Stimulated activated CD4-positive, alpha-beta T cell treated with anti-CD3 and anti-CD28 coated beads, Interleukin-1b, Interleukin-23, amount 100 ng/mL, for 24 hours (primary cell): ENCODE measurements at places on chromosomes 7 and 10.

DNA sequence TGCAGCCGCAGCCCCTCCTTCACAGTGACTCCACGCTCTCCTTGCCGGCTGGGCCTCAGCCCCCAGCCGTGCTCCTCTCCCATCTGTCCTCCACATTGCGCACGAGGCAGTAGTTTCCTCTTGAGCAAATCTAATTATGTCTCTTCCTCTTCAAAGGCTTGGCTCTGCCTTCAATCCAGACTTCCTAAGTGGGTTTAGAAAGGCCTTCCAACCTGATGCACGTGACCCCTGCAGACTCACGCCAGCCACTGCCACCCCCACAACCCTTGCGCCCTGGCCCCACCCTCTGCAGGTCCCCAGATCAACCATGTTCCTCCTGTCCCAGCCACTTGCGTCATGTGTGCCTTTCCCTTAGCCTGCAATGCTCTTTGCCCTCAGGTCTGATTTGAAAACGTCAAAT lies 75.0 kb upstream of the ADAM12 start:
- no peak for DNase-seq

- DNase-seq = no peak
Observed at GRCh38 chr7:156634117-156634516, 6.5 kb upstream of the RNF32 start.

DNA sequence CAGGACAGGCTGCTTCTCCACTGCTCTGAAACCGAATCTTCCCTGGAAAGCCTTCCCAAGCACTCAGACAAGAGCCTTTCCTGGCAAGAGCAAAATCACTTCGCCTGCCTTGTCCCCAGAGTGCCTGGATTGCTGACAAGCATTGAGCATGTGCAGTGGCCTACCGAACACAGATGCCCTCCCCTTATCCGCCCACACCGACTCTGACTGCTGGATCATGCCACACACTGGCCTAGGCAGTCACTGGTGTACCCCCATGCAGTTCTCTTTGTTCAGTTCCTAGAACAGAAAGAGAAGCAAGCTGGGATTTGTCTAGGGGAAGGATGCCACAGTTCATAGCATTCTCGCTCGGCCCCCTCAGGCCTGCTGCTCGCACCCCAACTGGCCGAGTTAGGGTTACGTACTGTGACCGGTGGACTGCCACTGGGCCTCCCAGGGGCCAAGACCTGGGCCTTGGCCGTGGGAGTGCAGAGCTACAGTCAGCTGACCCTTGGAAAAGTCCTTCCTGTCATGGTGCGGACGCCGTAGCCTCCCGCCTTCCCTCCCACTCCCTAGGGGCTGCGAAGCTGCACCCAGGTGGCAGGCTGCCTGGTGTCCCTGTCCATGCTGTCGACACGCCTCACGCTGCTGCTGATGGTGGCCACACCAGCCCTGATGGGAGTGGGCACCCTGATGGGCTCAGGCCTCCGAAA lies 6.9 kb downstream of the ABCB8 start:
- no peak for DNase-seq

DNA sequence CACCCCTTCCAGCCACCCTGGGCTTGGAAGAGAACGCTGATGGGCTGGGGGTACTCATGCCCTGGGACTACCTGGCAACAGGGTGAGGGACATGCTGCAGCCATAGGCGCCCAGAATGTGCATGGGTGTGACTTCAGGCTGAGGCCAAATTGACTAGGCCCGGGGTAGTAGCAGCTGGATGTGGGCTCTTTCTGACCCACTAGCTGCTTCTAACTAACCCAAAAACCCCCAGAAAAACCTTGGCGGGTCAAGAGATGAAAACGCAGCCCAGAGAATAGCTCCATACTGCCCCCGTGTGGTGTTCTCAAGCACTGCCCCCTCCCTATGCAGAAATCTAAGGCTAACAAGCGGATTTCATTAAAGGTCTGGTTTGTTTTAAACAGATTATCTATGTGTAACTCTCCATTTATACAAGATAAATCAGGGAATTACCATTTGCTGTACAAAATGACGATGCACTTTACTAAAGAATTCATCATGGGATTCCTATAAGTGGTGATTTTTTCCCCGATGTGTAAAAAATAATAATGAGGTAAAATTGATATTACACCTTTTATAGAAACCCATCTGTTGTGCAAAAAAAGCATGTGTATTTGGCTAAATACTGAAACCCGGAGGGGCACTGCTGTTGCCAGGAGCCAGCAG lies 4.2 kb downstream of the SMARCD3 start:
- no peak for DNase-seq

- DNase-seq = no peak
Observed at GRCh38 chr10:114534571-114534981, 123.5 kb downstream of the ABLIM1 start.

GRCh38 chr7:39703144-39703543 lies 79.8 kb downstream of the RALA start:
- DNase-seq = no peak

DNA sequence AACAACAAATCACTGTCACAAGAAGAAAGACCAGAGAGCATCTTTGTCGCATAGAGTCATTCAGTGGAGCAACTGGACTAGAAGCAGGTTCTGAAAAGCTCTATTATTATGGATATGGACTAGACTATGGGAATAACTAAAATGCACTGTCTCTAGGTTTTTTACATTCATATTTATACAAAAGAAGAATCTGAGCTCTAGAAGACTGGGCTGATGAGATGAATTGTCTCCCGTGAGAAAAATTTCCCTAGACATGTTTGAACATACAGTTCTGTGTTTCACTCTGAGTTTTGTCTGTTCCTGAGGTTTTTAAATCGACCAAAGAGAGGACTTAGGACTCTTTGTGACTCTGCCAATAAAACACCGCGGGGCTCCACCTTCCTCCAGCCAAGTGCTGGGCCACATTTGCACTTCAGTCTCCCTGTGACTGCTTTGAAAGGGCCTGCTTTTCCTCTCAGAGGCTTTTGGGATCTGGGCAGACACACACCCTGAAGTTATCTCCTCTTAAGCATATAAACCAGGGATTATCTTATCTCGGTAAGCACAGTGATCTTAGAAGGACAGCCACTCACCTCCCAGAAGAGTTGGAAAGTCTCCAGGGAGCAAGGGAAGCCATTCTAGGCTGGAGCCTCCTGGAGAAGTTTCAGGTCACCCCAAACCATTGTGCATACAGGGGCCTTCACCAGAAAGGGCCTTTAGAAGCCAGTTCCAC lies 101.0 kb upstream of the JCAD start:
- DNase-seq = no peak

DNA sequence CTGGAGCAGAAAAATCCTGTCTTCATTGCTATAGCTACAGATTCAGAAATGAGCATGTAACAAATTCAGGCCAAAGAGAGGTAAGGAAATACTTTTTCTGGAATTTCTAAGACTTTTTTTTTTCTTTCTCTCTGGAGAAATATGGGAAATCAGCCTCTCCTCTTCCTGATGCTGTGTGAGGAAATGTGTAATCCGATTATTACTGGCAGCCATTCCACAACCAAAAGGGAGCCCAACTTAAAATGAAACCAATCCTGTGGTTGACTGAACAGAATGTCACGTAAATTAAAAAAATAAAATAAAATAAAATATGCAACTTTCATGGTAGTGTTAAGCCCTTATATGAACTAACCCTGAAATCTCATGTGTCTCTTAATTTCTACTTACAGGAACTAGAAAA lies 10.7 kb upstream of the POT1 start:
- no peak for DNase-seq

DNA sequence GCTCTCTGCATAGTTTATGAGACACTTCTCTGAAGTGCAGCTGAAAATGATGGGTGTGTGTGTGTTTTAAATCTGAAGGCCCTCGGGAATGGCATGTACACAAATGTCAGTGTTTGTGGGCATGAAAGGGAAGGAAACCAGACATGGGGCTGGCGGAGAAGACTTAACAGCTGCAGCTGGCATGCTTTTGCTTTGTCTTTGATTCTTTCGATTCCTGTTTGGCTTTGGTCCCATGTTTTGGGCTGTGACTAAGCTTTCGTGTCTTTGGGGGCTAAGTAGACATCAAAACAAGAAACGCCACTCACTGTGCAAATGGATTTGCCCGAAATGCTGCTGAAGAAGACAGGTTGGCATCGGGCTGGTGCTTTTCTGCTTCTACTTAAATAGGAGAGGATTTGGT lies 179.3 kb downstream of the PFKFB3 start:
- no peak for DNase-seq
